ENCODE measurements at places on chromosomes 12 and 14.

DNA sequence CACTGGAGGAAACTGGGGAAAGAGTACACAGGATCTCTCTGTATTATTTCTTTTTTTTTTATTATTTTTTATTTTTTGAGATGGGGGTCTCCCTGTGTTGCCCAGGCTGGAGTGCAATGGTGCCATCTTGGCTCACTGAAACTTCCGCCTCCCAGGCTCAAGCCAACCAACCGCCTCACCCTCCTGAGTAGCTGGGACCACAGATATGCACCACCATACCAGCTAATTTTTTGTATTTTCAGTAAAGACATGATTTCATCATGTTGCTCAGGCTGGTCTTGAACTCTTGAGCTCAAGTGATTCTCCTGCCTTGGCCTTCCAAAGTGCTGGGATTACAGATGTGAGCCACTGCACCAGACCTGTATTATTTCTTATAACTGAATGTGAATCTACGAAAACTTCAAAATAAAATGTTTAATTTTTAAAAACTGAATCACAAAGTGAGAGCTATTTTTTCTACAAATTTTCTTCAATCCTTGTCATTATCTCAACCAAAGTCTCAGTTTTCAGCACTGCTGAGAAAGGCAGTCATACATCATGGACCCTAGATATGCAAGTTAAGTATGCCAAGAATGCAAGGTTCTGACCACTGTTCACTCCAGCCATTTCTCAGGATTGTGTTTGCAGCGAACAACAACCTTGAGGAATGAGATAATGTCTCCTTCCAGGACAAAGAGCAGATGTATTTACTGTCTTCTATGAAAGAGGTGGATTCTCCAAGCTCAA is 2.4 kb downstream of the EAPP start:
- no peak for DNase-seq

GRCh38 chr12:943051-943450 is 6.4 kb downstream of the RAD52 start:
- no peak for DNase-seq

DNA sequence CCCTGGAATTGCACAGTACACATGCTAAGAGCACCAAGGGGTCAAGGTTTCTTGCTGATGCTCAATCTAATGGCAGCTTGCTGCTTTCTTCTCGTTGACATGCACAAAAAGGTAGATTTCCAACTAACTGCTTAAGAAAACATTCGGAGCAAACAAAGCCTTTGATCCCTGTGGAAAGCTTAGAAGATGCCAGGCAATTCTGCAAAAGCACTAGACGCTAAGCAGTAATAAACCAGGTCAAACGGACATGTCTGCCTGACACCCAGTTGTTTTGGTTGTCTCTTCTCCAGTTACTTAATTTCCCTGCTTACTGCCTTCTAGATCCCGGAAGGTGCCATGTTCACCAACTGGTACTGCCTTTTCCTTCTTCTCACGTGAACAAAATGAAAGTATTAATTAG is 100.5 kb upstream of the TMCC3 start:
- no peak for DNase-seq

GRCh38 chr12:48125985-48126384 is 6.8 kb downstream of the PFKM start:
- DNase-seq: no peak

- no peak for DNase-seq
Observed at GRCh38 chr12:119096429-119097202, 82.1 kb upstream of the HSPB8 start.

DNA sequence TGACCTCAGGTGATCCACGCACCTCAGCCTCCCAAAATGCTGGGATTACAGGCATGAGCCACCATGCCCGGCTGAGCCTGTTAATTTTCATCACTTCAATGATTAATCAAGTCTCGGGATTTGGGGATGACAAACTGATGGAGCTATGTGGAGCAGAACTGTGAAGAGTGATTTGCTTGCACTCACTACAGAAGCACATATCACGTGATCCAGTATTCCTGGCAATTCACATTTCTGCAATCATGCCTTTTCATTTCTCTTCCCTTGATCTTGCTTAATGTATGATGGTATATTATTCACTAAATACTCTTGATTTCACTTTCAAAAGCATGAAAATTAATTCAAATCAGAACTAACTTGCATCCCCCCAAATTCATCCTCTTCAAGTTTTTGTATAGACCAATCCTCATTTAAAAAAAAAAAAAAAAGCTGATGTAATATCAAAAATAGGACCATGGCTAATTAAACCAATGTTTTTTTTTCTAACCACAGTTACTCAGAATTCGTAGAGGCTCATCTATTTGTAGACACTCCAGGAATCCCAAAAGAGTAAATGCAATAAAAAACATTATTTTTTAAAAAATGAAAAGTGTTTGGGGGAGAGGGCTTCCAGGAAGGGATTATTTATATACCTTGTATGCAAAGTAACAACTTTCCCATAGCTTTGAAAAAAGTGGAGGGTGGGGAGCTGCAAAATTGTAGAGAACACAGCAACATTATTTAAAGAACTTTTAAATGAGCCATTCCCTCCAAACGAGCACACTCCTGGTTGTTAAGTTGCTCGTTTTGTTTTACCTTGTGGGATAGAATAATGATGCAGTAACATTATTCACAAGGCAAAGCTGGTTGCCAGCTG is 7.0 kb upstream of the ATXN2 start:
- DNase-seq: no peak

DNA sequence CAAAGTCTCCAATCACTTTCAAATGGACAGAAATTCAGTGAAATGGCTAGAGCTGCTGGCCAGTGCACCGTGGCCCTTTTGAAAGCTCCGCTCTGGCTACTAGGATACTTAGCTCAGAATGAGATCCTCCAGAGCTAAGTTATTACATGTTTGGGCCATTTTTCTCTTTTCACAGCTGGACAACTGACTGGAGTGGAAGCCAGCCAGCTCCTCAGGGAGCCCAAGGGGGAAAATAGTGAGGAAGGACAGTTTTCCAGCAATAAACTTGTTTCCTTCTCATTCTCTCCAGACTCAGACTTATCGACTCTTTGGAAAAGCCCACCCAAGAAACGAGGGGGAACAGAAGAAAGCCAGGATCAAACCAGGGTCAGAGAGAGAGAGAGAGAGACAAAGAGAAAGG is 266.0 kb downstream of the KSR2 start:
- DNase-seq: no peak

DNA sequence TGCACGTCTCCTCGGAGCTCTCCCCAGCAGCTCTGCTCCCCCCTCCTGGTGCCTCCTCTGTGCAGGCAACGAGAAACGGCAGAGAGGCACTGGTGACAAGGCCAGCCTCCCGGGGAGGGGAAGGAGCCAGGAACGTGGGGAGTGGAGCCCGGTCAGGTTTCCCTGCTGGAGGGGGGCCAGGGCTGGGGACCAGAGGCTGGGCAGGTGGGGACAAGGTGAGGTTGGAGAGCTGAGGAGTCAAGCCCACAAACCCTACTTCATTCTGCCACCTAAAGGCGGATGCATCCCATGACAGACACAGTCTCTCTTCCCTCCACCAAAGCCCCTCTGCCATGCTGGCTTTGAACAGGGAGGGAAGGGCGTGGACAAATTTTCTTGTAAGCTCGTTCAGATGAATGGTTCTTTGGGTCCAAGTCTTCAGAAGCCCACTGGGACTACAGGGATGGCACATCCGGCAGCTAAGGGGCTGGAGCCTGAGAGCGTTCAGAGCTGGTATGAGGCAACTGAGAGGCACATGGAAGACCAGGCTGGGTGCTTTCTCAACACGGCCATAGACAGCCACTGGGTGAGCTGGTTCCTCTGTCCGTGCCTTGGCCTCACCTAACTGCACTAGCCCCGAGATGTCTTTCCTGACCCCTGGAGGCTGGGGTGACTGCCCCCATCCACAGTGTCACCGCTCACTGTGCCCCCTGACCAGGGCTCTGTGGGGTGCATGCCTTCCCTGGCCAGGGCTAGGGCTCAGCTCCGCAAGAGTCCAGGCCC is 105.9 kb downstream of the RBM19 start:
- DNase-seq: no peak

GRCh38 chr14:29216268-29217232 is 450.0 kb downstream of the FOXG1 start:
- no peak for DNase-seq

GRCh38 chr12:9760120-9760519 is 581 bp downstream of the CD69 start:
- DNase-seq: no peak

DNA sequence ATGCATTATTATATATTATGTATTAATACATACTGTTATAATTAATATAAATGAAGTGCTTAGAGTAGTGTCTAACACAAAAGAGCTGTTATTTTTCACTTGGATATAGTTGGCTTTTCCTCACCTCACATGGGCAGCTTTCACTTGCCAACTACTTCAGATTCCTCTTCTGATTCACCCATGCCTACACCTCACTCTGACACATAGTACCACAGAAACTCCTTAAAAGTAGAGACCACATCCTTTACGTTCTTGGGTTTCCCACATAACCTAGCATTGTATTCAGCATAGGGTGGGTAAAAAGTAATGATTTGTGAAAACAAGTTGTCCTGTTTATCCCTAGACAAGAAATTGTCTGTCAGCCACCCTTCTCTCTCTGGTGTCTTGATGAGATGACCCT is 61.0 kb downstream of the DIO2 start:
- DNase-seq: no peak

DNA sequence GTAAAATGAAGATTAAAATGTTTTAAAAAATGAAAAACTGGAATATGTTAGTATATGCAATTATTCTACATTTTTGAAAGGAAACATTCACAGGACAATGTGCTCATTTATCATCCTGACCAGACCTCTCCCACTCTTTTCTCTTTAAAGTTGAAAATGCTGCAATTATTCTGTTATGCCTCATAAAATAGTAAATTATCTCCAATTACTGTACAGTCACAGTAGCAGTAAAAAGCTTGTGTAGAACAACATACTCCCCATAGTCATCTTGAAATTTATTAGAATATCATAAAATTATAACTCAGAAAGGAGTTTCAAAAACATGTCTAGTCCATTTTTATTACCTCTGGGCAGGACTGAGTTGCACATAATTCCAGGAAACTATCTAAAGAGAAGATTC is 250.3 kb downstream of the SYT1 start:
- no peak for DNase-seq

- DNase-seq: no peak
Observed at GRCh38 chr12:124386661-124387527, 92.0 kb downstream of the RFLNA start.

- no peak for DNase-seq
Observed at GRCh38 chr14:73599499-73599898, 7.8 kb downstream of the ACOT4 start.

- DNase-seq: no peak
Observed at GRCh38 chr14:105070760-105071137, 5.5 kb upstream of the GPR132 start.

DNA sequence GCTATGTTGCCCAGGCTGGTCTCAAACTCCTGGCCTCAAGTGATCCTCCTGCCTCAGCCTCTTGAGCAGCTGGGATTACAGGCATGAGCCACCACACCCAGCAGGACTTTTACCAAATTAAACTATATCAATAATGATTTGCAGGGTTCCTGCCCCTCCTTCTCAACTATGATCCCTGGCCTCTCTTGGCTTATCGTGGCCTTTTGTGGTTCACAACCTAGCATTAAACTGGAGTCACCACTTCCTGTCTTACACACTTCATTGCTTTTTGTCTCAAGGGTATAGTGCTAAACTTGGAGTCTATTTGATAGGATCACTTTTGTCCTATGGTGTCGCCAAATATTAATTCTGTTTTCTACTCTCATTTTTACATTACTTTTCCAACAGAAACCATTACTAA is 64.5 kb downstream of the SEC23A start:
- DNase-seq: no peak

DNA sequence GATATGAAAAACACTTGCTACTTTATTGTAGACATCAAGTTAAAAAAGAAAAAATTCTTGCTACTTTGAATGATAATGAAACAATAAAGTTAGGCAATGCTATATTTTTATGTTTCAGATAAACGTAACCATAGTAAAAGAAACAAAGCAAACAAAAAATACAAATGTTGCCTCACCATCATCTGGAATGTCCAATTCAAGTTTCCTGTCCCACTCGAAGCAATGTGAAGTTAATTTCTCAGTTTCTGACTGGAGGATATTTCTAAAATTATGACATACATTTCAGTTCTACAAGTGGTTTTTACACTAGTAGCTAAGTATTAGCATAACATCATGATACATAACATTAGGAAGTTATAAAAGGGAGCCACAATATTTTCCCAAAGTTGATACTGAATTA is 20.9 kb downstream of the DLGAP5 start:
- DNase-seq: no peak

GRCh38 chr14:95048771-95049312 is 108.5 kb downstream of the DICER1 start:
- no peak for DNase-seq

DNA sequence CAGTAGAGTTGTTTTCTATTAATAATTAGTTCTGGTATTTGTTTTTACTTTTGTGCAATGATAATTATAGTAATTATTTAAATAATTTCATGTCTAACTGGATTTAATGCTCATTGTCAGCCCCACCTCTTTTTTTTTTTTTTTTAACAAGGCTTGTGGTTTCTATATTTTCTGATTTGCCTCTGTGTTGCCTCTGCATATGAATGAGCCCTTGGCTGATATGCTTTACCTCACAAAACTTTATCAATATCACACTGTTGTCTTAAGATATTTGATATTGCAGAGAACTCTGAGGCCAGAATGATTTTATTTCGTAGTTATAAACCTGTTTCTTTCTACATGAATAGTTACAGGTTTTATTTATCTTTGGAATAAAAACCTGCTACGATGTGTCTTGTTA is 116.2 kb upstream of the ATP2B1 start:
- no peak for DNase-seq

DNA sequence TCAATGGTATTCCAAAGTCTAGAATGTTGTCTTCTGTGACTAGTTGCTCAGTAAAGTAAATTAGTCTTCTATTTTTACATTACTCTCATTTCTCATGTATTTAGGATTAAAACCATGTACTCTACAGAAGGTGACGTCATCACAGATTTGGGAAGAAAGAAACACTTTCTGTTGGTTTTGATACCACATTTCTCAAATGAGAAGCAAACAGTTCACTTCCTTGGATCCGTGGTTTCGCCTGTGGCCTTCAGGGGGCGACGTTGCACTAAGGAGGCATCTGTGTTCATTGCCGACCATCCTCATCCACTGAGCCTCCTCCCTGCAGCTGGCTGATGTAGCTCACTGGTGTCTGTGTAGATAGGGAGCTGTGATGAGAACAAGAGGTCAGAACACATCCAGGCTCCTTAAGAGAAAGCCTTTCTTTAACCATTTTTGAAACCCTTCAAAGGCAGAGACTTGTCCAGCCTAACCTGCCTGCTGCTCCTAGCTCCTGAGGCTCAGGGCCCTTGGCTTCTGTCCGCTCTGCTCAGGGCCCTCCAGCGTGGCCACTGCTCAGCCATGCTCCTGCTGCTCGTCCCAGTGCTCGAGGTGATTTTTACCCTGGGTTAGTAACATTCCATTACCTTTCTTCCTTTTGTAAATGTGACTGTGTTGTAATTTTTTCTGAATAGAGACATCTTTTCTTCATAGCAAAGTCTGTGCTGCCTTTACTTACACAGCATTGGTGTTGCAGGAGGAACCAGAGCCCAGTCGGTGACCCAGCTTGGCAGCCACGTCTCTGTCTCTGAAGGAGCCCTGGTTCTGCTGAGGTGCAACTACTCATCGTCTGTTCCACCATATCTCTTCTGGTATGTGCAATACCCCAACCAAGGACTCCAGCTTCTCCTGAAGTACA is 220.6 kb upstream of the OR4E1 start:
- no peak for DNase-seq

Measured in GOT3 (cell line).